ENCODE measurements at places on chromosomes 3 and 15.

- no peak for DNase-seq
These were observed 218.1 kb downstream of the NLGN1 start for GRCh38 chr3:173615661-173616060.

DNA sequence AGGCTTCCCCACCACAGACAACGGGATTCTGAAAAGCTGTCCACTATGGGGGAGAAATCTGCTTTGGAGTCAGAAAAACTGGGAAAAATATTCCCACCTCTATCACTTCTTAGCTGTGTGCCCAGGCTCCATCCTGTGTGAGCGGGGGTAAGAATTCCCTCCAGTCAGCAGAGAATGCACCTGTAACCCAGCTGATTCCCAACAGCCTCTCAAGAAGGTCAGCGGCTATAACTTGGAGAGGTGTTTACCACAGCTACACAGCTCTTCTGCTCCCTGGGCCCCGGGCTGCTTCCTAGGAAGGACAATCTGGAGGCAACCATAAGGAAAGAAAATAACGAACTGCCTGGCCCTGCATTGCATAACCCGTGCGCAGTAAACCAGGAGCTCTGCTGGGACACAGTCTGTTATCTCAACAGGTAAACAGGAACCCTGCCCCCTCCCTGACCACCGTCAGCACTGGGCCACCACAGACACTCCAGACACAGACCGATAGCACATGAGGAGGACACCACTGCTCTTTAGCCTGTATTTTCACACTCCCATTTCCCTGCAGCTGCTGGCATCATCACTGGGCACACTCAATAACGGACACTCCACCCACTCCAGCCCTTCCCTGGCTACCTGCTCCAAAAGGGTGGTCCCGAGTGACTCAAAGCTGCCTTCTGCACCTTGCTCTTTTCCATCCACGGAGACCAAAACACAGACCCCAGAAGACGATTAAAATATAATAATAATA is 2.1 kb downstream of the RAB43 start:
- peak; percentile 19 for DNase-seq

GRCh38 chr15:39323157-39323556 is 257.7 kb upstream of the THBS1 start:
- no peak for DNase-seq

DNA sequence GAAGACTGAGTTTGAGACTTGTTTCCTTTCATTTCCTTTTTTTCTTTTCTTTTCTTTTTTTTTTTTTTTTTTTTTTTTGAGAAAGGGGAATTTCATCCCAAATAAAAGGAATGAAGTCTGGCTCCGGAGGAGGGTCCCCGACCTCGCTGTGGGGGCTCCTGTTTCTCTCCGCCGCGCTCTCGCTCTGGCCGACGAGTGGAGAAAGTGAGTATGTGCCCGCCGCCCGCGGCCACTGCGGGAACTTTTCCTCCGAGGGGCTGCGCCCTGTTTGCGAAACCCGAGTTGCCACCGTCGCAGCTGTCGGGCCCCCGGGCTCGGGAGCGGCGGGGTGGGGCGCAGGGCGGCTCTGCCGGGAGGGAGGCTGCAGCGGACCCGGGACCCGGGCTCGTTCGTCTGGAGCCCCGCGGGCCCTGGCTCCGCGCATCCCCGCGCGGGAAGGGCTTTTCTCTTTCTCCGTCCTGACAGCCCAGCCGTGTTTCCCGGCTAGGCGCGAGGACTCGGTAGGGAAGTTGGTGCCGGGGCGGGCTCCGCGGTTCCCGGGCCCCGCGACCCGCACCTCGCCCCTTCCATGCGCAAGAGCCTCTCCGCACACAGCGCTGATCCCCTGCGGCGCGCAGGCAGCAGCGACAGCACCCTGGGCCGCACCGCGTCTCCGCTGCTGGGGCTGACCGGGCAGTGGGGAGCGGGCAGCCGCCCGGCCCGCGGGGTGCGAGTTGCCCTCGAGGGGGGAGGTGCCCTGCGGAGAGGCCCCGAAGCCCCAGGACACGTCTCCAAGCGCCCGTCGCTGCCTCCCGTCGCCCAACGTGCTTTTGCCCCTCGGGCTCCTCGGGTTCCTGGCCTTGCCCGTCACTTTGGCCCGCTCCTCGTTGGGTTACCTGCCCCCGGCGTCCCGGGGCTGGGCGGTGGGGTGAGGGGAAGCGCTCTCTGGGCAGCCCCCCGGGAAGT is 1.4 kb downstream of the IGF1R start:
- DNase-seq = peak; percentile 34

Measured in CD4-positive, alpha-beta T cell treated with Interleukin-10 for 1 hour (primary cell).